ENCODE measurements at places on chromosomes 5 and 9. TPM values are rescaled to one million over a fixed set of nuclear protein-coding genes. Genes with fewer than 3 reads are reported as not detected.

The MEGF10 gene
- total RNA-seq: 0.22 TPM

The CD274 gene
- 10.5 TPM for total RNA-seq

The LHFPL2 gene
- total RNA-seq: 72.5 TPM

The LIX1 gene
- total RNA-seq: not detected
